ENCODE measurements at places on chromosomes 6 and 20.
A peak's percentile ranks its signal among the peaks of the same experiment; 100 is the strongest.

DNA sequence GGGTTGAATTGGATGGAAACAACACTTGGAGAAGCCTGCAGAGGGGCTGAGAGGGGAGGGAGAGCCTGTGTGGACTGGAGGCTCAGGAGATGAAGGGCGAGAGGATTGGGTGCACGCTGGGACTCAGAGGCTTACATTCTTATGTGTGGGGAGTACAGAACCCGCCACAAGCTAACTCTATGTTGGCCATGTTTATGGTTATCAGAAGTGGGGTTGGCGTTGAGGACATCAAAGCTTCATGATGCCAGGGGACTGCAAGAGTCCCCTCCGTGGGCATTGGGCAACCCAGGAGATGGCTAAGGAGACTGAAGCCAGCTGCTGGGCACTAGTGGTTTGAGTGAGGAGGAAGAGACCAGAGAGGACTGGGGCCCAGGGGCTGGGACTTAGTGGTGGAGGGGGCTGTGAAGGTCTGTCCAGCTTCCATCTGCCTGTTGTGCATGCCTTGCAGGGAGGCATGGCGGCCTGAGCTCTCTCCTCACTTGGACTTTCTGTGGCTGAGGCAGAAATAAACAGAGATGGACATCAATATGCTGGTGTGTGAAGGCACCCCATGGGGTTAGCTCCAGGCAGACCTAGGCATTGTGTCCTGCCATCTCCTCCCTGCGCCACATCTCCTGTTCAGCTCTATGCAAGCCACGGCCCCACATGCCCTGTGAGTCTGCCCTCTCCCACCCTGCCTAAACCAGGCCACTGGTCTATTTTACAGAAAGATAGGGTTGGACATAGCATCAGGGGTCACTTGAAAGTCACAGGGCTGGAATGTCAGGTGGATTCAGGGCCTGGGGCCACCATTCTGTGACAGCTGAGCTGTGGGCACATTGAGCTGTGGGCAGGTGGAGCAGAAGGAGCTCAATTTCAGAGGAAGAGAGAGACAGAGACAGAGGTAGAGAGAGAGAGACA, 61.6 kb downstream of the PHACTR3 start:
- DNase-seq, result no peak

GRCh38 chr6:132161283-132161682, 210.1 kb upstream of the CCN2 start:
- DNase-seq, result no peak

DNA sequence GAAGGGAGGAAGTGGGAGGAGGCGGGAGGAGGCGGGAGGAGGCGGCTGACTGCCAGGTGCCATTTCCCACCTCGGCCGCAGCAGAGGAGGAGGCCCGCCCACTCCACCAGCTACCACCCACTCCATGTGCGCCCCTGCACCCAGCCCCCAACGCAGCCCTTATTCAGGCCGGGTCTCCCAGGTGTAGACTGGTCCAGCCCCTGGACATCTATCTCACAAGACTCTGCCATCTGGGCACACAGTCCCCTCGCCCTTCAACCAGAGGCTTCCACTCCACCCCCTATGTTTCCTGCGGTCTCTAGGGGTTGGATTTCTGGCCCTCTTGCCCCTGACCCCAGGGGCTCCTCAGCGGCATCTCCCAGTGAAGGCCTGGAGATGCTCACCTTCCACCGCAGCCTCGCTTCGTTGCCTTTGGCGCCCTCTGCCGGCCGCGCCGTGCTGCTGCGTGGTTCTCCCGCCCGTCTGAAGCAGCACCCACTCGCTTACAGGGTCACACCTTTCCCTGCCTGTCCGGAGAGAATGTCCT, 32.6 kb upstream of the FAM83D start:
- peak; percentile 30 for DNase-seq

- no peak for DNase-seq
Measured at GRCh38 chr6:25579902-25580495, 72.0 kb upstream of the SCGN start.

DNA sequence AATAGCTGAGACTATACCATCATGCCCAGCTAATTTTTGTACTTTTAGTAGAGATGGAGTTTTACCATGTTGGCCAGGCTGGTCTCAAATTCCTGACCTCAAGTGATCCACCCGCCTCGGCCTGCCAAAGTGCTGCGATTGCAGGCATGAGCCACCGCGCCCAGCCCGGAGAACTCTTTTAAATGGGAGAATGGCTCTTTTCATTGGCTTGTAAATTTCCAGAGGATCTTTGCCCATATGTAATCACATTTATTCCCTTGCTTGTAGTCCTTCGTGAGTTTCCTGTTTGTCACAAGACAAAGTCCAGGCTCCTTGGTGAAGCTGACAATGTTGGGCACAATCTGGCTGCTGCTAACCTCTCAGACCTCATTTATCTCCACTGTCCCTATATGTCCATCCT, 135.1 kb downstream of the CEP57L1 start:
- no peak for DNase-seq

DNA sequence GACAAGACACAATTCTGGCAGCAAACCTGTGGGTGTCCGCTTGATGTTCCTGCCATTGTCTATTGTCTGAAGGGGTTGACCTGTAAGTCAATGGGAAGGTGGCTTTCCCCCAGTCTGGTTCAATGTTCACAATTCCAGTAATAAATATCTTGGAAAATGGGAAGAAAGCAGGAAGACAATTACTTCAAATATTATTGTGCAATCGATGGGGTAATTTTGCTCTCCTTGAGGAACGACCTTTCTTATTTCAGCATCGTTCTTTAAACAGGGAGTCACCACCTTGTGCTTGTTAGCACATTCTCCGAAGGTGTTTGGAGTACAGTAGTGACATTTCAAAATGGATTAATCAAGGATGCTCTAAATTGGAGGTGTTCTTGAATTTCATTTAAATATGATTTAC, 136.9 kb downstream of the BTBD3 start:
- no peak for DNase-seq

DNA sequence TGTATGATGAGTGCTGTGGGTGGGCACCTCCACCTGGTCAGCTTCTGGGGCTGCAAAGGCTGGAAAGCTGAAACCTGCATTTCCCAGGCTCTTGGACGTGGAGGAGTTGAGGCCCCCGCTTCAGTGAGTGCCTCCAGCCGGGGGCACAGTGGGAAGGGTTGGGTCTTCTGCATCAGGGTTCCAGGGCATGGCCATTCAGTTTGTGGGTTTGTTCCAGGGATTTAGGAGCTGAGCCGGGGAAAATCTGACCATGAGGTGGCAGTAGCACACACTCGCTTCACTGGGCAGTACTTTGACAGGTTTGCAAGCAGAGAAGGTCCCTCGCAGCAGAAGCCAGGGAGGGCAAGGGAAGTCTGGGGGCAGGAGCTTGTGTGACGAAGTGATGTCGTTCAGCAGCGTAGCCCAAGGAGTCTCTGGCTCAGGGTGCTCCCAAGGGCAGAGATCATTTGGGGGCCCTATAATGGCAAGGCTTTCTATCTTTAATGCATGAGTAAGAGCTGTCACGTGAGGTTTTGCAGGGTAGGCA, 69.5 kb upstream of the SULF2 start:
- DNase-seq, result no peak

DNA sequence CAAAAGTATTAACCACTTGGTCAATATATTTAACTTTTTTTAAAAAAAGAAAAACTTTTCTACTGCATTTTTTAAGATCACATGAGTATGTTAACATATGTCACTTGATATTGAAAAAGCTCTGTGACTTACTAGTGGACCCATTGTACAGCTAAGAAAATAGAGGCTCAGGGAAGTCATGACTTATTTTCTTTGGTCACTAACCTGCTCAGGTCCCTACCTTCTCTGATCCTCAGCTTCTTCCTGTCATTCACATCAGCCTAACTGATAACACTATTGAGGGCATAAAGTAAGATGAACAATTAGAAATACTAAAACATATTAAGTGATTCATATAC, 19.8 kb downstream of the AGPAT4 start:
- DNase-seq, result no peak

- no peak for DNase-seq
Measured at GRCh38 chr20:50731930-50732690, 730 bp downstream of the PARD6B start.

DNA sequence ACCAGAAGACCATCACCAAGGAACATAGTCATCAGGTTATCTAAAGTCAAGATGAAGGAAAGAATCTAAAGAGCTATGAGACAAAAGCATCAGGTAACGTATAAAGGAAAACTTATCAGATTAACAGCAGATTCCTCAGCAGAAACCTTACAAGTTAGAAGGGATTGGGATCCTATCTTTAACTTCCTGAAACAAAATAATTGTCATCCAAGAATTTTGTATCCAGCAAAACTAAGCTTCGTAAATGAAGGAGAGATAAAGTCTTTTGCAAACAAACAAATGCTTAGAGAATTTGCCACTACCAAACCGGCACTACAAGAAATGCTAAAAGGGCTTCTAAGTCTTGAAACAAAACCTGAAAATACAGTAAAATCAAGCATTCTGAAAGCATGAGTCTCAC, 71.0 kb downstream of the HECA start:
- DNase-seq, result no peak

- no peak for DNase-seq
Measured at GRCh38 chr6:131754715-131755567, 44.1 kb upstream of the CTAGE9 start.

DNA sequence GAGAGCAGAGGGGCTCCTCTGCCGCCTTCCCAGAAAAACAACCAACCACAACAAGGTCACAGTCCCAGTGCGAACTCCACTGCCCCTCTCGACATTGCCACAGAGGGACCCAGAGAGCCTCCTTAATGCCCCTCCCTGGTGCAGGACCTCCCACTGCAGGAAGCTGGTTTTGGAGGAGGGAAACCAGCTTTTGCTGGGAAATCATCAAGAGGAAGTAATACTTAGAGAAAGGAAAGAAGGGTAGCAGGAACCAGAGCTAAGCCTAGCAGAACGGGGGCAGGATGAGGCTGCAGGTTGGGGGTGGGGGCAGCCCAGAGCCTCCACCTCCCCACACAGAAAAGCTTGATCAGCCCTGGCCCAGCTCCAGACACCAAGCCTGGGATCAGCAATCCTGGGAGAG, 37.7 kb upstream of the SIRPA start:
- DNase-seq, result no peak

DNA sequence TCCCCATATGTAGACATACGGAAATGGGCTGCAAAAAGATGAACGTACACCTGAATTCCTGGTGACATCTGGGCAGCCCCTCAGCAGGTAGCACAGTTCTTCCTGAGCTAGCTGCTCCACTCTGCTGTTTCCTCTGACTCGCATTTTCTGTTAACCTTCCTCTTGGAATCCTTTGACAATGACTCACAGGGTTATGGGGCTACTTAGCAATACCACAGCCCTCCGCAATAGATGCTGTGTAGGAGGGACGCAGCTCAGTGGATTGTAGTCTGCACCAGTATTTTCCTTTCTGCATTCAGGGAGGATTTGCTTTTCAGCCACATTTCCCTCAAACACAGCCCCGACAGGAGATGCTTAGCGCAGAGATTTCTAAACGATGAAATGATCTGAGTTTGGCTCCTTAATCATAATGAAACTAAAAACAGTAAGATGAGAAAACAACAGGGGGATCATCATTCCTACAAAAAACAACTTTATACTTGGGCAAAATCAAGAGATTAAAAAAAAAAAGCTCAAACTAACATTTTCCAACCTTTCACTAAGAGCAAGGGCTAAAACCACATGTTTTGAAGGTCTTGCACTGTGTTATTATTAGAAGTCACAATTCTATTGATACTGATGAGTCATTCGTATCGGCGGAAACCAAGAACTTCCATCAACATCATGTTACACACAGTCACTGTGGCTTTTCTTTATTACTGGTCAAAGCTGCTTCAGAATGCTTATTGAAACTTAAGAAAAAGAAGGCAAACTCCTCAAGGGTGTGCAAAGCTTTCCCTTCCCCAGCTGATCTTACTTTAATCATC, 12.2 kb downstream of the BACH2 start:
- DNase-seq, result no peak

DNA sequence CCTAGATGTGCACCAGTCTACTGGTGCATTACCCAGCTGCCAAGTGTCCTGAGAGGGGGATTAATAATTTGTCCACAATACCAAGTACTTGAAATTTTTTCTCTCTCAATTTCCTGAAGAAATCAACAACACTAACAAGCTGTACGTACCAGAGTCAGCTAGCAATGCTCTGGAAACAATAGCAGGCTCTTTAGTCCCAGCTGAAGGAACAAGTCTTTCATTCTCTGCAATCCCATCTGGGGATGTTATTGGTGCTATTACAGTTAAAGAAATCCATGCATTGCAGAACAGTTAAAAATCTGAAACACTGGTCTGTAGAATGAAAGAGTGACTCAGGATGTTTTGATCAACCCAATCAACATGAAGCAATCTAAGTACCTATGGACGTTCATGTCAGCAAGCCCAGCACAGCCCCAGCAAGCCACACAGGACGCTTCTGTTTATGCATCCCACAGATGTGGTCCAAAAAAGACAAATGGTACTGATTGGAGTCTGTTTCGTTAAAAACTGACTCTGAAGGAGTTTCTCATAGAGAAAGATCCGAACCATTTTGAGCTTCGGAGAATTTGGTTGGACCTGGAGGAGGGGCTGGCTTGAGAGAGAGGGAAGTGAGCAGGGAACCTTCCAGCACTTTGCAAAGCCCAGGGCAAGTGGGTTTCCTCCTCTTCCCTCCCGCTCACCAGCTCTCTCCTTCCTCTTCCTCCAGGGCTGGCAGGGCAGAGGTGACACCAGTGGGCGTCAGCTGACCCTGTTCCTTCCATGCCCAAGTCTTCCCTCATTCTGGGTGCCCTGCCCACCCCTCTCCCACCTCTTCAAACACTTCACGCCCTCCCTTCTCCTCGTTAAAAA, 11.9 kb downstream of the PRR18 start:
- no peak for DNase-seq

GRCh38 chr6:13492357-13492756, 5.0 kb upstream of the GFOD1 start:
- DNase-seq, result no peak

DNA sequence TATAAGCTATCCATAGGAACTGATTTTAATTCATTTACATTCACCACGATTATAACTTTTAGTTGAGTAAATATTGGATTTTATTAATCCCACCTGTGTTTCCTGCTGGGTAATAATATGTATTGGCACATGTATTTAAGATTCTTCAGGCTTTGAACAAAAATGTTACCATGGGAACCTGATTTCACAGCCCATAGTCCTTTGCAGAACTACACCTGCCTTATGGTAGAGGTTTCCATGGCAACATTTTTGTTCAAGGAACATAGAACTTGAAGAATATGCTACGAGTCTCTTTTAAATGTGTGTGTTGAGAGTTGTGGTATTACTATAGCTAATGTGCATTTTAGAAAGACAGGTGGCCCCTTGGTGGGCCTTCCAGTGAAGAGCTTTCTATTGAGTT, 317.4 kb downstream of the SAMD5 start:
- DNase-seq, result no peak

- no peak for DNase-seq
Measured at GRCh38 chr6:5776706-5777390, 229.9 kb downstream of the NRN1 start.

GRCh38 chr20:61299104-61299503, 47.0 kb downstream of the CDH4 start:
- DNase-seq, result no peak

- peak; percentile 88 for DNase-seq
Measured at GRCh38 chr6:70667711-70668498, at the start of gene SMAP1. Gene SMAP1, plus strand, starts transcription at chr6:70667883. Its CDS starts 141 bp downstream, at chr6:70668024.

GRCh38 chr6:144931172-144932035, 646.3 kb downstream of the UTRN start:
- peak; percentile 7 for DNase-seq

GRCh38 chr6:162852840-162853577, 125.2 kb downstream of the PACRG start:
- no peak for DNase-seq
